ENCODE measurements at places on chromosomes 6 and 20. TPM values are rescaled to one million over a fixed set of nuclear protein-coding genes. Genes with fewer than 3 reads are reported as not detected.

DNA sequence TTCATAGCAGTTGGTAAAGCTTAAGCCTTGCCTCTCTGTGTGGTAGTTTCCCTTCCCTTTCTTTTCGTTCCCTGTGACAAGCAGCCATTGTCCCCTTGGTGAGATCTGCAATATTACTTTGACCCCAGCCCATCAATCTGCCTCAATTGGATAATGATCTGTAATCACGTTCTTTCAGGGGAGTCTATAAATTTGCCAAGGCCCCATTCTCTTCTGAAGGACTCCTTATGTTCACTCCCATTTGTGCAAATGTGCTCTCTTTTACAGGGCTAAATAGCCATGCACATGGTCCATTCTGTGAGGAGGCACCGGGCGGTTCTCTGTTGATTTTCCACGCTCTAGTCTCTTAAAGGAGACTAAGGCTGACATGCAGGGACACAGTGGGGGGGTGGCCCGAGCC, 660.4 kb upstream of the SLC35B3 start:
- DNase-seq: no peak

PAX1 gene
- not detected for total RNA-seq

- no peak for DNase-seq
These were observed 75.0 kb downstream of the ISM1 start for GRCh38 chr20:13296070-13296469.

GRCh38 chr6:13412639-13413465, 74.5 kb downstream of the GFOD1 start:
- DNase-seq: no peak

SUN5 gene
- not detected for total RNA-seq

DNA sequence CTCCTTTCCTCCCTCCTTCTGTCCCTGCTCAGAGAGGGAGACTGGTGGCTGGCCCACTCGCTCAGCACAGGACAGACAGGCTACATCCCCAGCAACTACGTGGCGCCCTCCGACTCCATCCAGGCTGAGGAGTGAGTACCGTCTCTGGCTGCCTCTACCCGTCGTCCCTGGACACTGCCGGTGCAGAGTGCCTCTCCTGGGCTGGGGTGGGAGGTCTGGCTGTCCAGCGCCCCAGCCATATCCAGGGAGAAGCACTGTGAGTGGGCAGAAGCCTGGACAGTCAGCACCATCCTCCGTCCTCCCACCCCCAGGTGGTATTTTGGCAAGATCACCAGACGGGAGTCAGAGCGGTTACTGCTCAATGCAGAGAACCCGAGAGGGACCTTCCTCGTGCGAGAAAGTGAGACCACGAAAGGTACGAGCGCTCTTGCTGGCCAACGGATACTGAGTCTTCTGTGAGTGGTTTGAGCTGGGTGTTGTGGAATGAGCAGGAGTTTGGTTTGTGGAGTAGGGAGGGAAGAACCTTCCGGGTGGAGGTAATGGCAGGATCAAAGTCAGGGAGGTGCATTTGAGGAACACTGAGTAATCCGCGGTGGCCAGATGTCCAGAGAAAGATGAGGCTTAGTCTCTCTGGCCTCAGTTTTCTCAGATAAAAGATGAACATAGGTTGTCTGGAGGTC, 48.1 kb downstream of the SRC start:
- DNase-seq: no peak

- peak; percentile 27 for DNase-seq
These were observed 97.4 kb upstream of the RNF24 start for GRCh38 chr20:4112481-4113421.

ATP6V1G2 gene
- total RNA-seq: 0.13 TPM

BEND3 gene
- total RNA-seq: 1.2 TPM

DNA sequence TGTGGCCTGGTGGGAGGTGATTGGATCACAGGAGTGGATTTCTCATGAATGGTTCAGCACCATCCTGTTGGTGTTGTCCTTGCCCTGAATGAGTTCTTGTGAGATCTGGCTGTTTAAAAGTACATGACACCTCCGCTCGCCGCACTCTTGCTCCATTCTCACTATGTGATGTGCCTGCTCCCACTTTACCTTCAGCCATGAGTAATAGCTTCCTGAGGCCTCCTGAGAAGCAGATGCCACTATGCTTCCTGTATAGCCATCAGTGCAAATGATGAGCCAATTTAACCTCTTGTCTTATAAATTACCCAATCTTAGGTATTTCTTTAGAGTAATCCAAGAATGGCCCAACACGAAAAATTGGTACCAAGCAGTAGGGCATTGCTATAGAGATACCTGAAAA, 34.5 kb downstream of the KIF16B start:
- DNase-seq: no peak

GRCh38 chr20:10430000-10430466, 4.0 kb downstream of the MKKS start:
- DNase-seq: peak; percentile 59

MATN4 gene
- total RNA-seq: under 0.01 TPM

GRCh38 chr6:63643862-63644261, 8.3 kb downstream of the PHF3 start:
- peak; percentile 70 for DNase-seq

- no peak for DNase-seq
These were observed 663 bp downstream of the LST1 start for GRCh38 chr6:31586599-31587281.

DNA sequence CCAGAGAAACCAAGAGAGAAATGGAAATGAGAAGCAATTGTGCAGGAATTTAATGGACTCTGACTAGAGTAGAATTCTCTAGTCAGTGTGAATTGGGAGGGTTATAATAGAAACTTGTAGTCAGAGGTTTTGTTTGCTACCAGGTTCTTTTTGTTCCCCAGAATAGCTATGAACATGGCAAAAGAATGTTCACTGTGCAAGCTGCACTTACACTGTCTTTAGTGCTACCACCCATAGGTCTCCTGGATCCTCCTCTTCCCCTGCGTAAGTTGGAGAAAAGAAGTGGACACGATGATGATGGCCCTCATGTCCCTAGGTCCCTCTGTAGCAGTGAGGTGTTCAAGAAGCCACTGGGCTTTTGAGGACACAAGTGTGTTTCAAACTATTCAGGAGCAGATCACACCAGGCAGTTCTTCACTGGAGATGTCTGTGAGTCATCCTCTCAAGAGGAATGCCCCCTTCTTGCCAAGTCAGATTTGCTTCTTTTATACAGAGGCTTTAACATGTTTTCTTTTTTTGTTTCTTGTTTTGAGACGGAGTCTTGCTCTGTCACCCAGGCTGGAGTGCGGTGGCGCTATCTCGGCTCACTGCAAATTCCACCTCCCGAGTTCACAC, 47.6 kb upstream of the SMIM8 start:
- DNase-seq: no peak

- no peak for DNase-seq
These were observed 287.2 kb upstream of the SASH1 start for GRCh38 chr6:148055419-148055818.

- no peak for DNase-seq
These were observed 25.3 kb downstream of the RBCK1 start for GRCh38 chr20:433300-433975.

- DNase-seq: no peak
These were observed 508.0 kb downstream of the TBC1D32 start for GRCh38 chr6:120826253-120826652.

SLC22A7 gene
- not detected for total RNA-seq

- no peak for DNase-seq
These were observed 4.3 kb downstream of the PFDN4 start for GRCh38 chr20:54212226-54212625.

GRCh38 chr6:161755080-161755479, 481.2 kb upstream of the AGPAT4 start:
- DNase-seq: no peak

GRCh38 chr6:158475344-158476302, 84.3 kb upstream of the TMEM181 start:
- no peak for DNase-seq

GRCh38 chr6:166572370-166573261, 13.9 kb downstream of the RAMACL start:
- no peak for DNase-seq

- no peak for DNase-seq
These were observed 1.6 kb upstream of the DDAH2 start for GRCh38 chr6:31730631-31731086.

DNA sequence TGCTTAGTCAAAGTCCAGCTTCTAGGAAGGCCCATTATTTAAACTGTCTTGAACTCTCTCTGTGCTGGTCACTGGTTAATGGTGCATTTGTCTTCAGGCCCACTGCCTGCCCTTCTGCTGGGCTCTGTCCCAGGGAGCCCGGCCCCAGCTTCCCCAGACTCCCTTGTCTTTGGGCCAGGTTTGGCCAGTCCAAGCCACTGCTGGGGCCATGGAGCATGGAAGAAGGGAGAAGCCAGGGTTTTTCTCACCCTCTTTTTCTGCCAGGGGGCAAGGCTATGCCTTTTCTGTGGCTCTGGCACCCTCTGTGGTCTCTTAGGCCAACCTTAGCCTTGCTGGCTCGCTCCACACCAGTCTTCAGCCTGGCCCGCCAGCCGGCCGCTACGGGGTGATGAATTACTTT, 390.0 kb upstream of the SULF2 start:
- DNase-seq: no peak

GRCh38 chr6:90079560-90080490, 185.6 kb downstream of the GJA10 start:
- no peak for DNase-seq

FAXC gene
- 0.39 TPM for total RNA-seq

DNA sequence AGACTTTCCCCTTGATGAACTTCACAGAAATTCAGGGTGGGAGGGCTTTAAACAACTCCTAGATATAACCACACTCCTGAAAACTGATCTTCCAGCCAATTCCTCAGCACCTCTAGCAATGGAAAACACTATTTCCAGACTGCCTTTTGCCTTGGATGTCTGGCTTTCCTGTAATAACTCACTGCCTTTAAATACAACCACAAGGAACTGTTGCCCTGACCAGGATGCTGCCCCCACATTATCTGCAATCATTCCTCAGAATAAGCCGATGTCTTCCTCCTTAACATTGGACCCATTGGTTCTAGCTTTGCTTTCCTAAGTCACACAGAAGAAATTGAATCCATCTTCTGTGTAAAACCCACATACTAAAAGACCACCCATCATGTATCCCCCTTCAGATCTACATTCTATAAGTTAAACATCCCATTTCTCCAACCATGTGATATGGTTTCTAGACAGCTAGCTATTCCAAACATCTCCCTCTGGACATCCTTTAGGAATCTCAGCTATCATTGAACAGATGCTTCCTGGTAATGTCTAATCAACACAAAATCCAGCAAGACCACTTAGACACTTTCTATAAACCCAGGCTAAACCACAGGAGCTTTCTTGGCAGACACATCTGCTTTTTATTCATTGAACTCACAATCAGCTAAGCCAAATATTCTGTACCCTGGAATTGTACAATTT, 95.9 kb upstream of the KCNQ5 start:
- DNase-seq: no peak

DNA sequence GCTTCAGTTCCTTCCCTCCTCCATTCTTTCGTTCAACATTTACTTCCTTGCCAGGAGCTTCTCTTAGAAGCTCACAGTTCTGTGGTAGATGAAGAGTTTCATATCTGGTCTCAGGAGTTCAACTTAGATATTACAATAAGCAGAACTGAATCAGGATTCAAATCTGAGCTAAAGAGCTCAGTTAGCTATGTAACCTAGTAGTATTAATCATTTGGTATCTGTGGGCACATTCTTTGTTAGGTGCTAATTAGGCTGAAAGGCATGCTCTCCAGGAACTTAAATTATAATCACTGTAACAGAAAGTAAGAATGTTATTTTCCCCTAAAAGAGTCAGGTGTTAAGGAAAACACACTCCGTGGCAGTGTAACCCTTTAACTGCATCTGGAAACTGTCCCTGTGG, 8.4 kb downstream of the ZNF76 start:
- DNase-seq: no peak

IPCEF1 gene
- total RNA-seq: 2.1 TPM

GRCh38 chr6:24855395-24856245, 56.9 kb upstream of the ARMH2 start:
- peak; percentile 66 for DNase-seq

EFCAB8 gene
- total RNA-seq: under 0.01 TPM

- DNase-seq: peak; percentile 71
These were observed 55.7 kb downstream of the LYRM4 start for GRCh38 chr6:5205035-5205507.

GRCh38 chr20:51091406-51092195, 68.7 kb upstream of the KCNG1 start:
- no peak for DNase-seq

NRSN2 gene
- 10.5 TPM for total RNA-seq

GRCh38 chr20:56943946-56944945, 315.1 kb downstream of the TFAP2C start:
- DNase-seq: no peak

DNA sequence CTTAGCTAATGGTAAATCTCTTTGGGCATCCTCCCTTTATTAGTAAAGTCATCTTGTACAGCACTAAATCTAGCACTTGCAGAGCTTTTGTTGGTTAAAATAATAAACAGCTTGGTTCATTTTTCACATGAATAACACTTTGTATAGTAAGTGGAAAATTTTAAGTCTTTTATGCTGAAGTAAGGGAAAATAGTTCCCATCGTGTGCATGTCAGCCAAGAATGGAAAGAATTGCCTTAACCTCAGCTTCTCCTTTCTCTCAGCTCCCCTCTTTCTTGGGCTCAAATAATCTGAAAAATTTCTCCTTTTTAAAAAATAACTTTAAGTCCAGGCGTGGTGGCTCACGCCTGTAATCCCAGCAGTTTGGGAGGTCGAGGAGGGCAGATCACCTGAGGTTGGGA, 16.6 kb downstream of the SNRPC start:
- DNase-seq: no peak

DNA sequence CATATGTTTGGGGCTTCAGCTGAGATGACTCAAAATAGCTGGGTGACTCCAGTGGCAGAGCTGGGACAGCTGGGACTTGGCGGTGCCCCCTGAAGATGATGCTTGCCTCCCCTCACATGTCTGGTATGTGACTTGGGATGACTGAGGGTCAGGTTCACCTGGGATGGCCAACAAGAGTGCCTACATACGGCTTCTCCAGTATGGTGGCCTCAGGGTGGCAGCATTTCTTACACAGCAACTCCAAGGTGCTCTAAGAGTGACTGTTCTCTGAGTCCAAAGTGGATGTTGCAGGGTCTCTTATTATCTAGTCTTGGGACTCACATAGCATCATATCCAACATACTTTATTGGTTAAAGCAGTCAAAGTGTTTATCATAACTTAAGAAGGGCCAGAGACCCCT, 87.8 kb upstream of the CENPW start:
- no peak for DNase-seq

GRCh38 chr6:46368169-46368536, 123.1 kb downstream of the RCAN2 start:
- DNase-seq: no peak

DNA sequence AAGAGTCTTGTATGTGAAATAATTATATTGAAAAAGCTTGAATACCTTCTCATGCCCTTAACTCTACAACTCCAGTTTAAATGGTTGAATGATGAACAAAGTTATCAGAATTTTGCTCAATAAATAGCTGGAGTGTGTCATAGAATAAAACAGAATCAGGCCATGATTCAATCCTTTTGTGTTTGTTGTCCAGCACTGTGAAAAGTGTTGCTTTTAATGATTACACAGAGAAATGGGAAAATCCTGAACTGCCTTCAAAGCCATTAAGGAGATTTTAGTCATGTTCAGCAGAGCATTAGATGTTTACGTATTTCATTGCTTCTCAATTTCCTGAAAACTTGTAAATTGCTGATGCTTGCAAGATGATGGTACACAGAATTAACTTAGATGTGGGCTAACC, 262.9 kb upstream of the BTBD3 start:
- DNase-seq: no peak

All from dermis microvascular lymphatic vessel endothelial cell (primary cell).